ENCODE measurements at places on chromosomes 6 and 20.
A peak's percentile ranks its signal among the peaks of the same experiment; 100 is the strongest.

DNA sequence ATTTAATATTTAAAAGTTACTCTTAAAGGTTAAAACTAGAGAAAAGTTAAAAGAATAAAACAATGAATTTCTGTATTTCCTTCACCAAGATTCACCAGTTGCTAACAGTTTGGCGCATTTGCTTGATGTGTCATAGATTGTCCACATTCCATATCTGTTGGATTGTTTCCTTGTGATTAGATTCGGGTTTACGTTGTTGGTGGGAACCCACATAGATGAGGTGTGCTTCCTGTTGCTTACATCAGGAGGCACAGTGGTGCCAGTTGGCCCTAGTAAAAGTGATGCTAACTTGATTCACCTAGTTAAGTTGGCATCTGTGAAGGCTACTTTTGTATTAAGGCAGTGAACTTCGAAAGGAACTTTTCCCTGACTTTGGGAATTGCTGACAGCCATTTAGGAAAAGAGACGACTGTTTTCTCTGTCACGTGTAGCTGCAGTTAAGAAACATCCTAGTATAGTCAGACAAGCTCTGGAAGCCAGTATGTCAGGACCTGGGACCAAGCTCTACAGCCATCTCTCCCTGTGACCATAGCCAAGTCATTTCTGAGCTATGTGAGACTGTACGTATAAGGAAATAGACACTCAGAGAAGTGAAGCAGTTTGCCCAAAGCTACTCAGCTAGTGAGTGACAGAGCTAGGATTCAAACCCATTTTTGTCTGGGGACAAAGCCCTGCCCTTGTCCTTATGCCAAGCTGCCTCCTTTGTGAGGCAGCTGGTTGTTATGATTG lies 49.0 kb downstream of the PPARD start:
- peak; percentile 87 for DNase-seq

DNA sequence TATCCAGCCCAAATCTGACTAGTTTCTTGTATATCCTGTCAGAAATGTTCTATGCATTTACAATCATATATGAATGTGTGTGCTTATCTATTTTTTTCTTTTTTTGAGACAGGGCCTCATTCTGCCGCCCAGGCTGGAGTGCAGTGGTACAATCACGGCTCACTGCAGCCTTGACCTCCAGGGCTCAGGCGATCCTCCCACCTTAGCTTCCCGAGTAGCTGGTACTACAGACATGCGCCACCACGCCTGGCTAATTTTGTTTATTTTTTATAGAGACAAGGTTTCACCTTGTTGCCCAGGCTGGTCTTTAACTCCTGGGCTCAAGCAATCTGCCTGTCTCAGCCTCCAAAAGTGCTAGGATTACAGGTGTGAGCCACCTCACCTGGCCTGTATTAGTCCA lies 3.0 kb upstream of the RAB44 start:
- no peak for DNase-seq

- no peak for DNase-seq
These were observed 5.1 kb downstream of the TTK start for GRCh38 chr6:80009531-80009930.

GRCh38 chr20:50200482-50201104 lies 10.0 kb downstream of the CEBPB start:
- DNase-seq = no peak

DNA sequence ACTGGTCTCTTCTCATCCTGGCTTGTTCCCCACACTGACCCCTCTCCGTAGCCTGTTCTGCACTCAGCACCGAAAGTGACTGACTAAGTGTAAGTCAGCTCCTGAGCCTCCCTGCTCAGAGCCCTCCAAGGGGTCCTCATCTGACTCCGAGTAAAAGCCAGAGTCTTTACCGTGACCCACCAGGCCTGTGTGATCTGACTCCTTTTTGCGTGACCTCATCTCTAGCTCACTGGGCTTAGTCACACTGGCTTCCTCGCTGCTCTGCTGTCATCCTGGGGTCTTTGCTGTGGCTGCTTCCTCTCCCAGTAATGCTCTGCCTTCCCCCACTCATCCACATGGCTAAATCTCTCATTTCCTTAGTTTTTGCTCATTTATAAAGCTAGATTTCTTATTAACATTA lies 116.6 kb downstream of the PLCB4 start:
- no peak for DNase-seq

DNA sequence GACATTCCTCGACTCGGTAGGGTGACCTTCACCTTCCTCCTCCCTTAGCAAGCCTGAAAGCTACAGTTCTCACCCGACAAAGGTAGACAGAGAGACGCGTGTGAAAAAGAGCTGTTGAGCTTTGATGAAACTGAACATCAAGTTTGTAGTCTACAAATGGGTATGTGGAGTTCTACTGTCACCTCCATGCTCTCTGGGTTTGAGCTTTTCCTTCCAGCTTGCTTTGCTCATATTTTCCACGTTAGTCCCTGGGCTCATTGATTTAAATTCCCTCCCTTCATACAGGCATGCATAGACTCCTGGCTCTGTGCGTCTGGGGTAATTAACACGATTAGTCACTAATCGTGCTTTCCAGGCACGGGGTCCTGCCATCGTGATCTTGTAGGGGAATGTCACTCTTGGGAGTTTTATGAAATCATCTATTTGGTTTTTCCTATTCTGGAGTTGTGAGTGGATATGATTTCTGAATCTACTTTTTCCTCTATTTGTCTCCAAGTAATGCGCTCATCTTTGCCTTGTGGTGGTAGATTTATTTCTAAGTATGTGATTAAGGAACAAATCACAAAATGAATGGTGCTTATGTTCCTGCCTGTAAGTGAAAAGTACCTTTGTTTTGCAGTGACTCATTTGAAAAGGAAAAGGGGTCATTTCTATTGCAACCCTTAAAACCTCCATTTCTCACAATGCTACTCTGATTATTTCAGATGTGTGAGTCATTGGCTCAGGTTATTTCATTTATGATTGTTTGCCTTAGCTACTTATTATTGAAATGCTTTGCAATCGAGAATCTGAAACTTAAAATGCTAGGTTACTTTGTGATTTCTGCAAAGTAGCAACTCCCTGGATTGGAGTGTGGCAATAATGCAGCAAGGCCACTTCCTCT lies 154.6 kb downstream of the ZDHHC14 start:
- peak; percentile 71 for DNase-seq

DNA sequence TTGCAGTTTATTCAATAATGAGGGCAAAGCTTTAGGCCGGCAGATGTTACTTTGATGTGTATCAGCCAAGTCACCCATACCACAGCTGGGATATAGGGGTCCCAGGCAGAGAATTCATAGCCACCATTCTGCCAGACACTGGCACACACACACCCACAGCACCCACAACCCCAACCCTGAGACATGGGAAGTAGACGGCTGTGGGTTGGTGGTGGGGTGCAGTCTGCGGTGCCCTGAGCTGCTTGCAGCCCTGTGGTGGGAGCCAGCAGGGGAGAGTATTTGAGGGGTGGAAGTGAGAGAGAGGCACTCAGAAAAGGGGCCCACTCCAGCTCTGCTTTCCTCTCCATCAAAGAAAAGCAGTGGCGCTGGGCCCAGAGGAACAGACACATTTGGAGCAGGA lies 125.3 kb downstream of the FOXO3 start:
- DNase-seq = no peak

DNA sequence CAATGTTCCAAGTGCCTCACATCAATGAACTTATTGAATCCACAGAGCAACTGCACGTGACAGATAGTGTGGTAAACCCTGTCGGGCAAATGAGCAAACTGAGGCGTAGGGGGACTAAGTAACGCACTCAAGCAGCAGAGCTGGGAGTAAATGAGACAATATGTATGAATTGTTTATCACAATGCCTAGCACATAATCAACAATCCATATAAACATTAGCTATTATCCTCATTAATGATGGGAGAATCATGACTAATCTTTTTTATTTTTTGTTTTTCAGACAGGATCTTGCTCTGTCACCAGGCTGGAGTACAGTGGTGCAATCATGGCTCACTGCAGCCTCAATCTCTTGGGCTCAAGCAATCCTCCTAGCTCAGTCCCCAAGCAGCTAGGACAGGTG lies 43.9 kb upstream of the B4GALT5 start:
- no peak for DNase-seq

- DNase-seq = no peak
These were observed 51.4 kb downstream of the NPEPL1 start for GRCh38 chr20:58743929-58744534.

DNA sequence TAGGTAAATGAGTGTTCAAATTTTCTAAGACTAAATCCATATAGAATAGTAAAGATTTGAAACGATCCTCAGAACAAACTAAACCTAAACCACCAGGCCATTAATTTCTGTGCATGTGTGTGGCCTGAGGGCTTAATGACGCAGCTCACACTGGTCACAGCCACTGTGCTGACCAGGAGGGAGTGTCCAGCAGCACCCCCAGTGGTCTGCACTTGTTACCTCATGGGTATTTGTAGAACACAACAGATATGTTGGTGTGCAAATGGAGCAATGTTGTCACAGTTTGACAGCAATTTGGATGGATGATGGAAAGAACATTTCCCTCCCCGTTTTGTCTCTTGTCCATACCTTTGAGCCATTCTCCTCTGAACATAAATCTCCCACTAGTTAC lies 122.4 kb upstream of the EXOC2 start:
- DNase-seq = no peak

DNA sequence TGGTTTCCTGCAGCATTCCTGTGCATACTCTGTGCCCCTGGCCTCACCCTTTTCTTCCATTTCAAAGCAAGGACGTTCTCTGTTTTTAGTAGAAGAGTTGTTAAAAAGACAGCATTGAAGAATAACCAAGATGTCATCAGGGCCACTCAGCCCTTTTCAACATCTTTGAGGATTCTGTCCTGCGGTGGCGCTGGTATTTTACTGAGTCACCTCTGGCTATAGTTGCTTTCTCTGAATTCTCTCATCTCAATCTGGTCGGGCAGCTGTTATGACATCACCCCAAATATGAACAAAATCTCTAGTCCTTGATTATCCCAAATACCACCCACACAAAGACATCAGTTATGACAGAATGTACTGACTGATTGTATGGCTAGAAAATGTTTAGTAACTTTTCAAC lies 204.2 kb downstream of the GRIK2 start:
- no peak for DNase-seq

DNA sequence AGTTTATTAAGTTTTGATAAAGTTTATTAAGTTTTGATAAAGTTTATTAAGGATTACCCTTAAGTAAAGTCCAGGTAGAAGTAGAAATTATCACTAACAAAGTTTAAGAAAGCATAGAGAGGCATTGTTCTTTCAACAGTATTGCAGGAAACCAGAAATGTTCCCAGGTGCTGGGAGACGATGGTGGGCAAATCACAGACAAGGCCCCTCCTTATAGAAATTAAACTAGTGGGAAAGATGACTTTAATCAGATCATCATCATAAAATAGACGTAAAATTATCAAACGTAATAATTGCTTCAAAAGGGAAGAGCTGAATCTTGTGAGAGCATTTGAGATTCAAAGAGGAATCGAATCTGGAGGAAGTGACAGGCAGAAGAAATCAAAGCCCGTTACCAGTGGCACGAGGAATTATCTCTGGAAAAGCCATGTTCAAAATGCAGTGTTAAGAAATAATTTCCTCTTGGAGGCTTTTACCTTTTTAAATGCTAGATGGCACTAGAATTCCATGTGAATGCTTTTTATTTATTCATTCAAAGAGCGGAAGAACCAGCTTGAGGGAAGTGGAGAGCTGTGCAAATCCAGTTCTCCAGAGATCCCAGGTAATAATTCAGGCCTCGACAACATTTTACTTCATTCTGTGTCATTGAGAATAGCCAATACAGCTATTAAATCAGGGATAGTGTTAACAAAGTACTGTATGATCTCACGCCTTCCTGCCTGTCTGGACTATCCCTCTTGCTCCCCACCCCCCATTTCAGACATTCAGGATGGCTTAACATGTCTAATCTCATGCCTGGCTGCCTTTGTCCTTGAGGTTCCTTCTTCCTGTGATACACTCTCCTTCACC lies 1.0 kb upstream of the APMAP start:
- DNase-seq = no peak

DNA sequence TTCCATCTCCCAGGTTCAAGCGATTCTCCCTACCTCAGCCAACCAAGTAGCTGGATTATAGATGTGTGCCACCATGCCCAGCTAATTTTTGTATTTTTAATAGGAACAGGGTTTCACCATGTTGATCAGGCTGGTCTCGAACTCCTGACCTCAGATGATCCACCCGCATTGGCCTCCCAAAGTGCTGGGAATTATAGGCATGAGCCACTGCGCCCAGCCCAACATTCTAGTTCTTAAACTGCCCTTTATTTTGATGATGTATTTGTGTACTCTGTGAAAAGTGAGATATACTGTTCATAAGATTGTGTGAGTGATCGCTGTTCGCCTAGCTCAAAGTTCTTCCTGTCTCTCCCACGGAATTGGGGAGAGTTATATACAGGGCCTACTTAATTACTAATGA lies 93.1 kb downstream of the HFE start:
- DNase-seq = no peak

- no peak for DNase-seq
These were observed 98.7 kb downstream of the SULF2 start for GRCh38 chr20:47686545-47686944.

DNA sequence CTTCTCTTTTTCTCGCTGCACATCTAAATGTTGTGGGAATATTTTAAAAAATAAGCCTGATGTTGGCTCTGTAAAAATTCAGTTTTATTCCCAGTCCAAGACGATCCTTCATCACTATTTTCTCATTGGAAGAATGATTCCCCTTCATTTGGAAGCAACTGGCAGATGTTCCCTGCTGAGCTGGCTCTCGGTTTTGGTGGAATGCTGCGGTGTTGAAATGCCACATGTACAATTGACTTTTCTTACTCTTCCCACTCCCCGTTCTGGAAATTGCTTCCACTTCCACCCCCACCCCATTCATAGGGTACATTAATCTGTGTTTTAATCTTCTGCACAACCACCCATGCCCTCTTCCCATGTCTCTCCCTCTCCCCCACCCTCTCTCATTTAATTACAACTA lies 496.3 kb upstream of the MAP3K7 start:
- no peak for DNase-seq

- DNase-seq = no peak
These were observed 7.6 kb upstream of the HLA-DRA start for GRCh38 chr6:32432050-32432450.

- DNase-seq = no peak
These were observed 110.7 kb downstream of the ZDHHC14 start for GRCh38 chr6:157491571-157492232.

GRCh38 chr6:118353564-118353963 lies 194.5 kb upstream of the PLN start:
- DNase-seq = no peak

DNA sequence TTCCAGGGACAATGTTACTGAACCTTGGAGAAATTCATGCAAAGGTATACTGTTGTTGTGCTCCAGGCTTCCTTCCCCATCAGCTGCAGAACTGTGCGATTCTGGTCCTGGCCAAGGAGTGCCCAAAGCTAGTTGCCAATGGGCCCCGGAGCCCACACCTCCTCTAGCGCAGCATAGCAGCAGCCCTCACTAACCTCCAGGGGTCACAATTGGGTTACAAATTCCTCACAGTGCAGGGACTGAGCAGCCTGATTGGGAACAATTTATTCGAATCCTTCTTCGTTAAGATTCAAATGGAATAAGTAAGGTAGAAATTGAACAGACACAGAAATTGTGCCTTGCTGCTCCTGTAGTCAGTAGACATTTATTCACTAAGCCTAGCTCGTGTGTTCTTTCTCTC lies 284.9 kb downstream of the PRKN start:
- DNase-seq = no peak

GRCh38 chr6:149343501-149343900 lies 26.0 kb downstream of the TAB2 start:
- no peak for DNase-seq

GRCh38 chr6:169847901-169848311 lies 96.5 kb downstream of the ERMARD start:
- no peak for DNase-seq
